ENCODE measurements at places on chromosomes 4 and X.

- no peak for DNase-seq
Observed at GRCh38 chr4:12260453-12260852, 831.8 kb upstream of the HS3ST1 start.

GRCh38 chrX:12308420-12308819 is 170.1 kb downstream of the FRMPD4 start:
- DNase-seq = no peak

DNA sequence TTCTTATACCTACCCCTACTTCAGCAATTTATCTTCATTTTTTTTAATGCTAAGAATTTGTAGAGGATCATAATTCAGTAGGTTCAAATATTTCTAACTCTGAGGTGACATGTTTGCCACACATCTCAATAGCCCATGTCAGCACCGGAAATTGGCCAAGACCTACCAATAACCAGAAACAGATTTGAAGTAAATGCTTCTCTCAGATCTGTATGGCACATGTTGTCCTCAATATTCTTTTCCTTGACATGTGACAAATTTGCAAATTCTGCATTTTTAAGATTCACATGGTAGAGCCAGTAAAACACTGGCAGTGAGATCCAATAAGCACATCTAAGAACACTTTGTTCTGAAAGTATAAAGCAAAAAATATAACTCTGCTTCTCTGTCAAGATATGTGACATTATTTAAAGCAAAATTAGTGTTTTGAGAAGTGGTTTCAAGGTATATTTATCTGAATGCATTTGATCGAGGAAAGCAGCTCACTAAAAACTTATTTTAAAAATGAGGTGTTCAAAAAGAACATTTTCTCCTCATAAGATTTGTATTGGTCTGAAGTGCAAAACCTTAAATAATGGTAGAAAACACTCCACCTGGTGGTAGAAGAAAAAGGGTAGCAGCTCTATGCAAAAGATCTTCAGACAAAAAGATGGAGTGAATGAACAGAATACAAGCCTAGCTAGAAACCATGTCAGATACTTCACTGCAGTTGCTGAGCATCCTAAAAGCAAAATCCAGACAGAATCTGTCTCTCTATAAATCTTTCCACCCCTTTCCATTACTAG is 513.8 kb upstream of the FAM241A start:
- no peak for DNase-seq

DNA sequence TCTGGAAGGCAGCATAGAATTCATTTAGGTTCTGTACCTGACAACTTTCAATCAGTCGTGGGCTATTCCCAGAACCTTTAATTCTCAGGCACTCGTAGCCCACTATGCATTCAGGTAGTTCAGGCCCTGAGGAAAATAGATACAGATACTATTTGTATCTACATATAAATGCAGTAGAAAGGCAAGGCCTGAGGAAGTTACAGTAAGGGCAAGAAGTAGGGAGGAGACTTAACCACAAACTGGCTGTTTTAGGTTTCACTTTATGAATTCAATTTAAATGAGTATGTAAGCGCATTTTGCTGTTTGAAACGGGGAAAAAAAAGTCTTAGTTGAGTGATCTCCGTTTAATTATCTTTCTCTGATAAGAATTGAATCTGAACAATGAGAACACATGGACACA is 529.4 kb upstream of the ATOH1 start:
- no peak for DNase-seq

GRCh38 chr4:8383451-8384160 is 56.9 kb downstream of the ACOX3 start:
- no peak for DNase-seq
